ENCODE measurements at places on chromosomes 16 and 17.
A peak's percentile ranks its signal among the peaks of the same experiment; 100 is the strongest.

DNA sequence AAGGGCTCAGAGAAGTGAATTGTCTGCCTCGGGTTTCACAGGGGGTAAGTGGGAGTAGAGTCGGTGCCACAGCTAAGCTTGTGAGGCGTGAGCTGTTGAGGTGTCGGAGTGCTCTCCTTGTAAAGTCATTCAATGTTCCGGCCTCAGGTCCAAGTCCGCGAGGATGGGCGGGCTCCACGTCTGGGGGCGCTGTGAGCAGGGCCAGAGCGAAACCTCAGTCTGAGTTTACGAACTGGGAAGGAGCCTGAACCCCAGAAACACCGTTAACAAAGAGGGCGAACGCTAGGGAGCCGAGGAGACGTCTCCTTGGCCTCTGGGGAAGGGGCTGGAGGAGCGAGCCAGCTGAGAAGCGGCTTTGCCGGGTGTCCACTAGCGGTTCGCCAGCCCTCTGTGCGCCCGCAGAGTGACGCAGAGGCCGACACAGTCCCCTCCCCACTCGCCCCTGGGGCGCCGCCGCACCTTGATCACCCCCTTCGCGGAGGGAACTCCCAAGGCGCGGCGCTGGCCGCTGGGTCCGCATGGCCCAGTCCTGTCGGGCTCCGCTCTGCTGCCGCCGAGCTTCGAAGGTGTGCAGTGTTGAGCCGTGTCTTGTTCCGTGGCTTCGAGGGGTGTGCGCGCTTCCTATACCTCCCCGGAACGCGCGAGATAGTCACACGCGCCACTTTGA lies 4.9 kb downstream of the IRX3 start:
- DNase-seq: no peak

DNA sequence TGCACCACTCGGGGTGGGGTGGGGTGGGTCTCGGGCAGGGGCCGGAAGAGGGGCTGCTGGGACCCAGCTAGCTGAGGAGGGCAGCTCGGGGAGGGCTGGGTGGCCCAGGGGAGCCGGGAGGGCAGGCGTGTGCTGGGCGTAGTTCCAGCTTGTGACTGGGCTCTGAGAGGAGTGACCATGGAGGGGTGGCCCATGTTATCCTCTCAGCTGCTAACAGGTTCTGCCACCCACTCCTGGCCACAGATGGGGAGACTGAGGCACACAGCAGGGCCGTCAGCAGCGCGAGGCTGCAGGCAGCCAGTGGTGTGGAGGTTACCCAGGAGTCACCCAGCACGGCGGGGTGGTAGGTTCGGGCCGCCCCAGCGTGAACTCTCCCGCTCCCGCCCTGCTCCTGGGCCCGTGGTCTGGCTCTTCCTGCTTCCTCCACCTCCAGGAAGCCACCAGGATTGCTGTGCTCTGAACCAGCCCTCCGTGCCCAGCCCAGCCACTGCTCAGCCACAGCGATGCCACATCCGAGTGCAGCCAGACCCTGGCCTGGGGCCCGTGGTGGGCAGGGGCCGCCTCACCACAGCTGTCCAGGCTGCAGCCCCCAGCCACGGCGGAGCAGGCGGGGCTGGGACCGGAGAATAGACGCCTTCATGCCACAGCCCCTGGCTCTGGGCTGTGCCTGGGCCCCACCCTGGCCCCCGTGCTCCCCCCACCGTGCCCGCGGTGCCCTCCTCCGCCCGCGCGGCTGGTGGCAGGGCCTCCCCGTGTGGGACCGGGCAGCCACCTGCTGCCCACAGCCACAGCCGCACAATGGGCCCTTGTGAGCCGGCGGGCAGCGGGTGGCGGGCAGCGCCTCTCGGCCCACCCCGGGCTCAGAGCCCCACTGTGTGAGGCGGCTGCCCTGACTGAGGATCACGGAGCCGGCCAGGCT lies 26.3 kb upstream of the SSTR5 start:
- DNase-seq: no peak

GRCh38 chr16:78675312-78675711 lies 575.9 kb downstream of the WWOX start:
- no peak for DNase-seq

DNA sequence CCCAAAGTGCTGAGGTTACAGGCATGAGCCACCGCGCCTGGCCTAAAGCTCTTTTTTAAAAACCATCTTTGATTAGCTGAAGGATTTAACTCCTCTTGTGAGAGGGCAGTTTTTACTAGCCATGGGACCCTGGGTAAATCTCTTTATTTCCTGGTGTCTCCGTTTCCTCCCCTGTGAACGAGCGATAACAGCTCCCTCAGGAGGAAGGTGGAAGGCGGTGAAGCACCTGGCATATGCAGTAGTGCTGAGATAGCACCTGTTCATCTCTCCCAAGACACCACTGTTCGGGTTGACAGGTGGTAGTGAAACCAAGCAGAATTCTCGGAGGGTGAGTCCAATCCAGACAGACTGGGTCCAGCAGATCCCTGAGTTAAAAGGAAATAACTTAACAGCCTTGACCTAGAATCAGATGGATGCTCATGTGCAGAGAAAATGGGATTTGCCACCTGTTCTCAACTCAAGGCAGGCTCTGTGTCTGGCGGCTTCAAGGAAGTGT lies 86.2 kb downstream of the CRISPLD2 start:
- DNase-seq: no peak

- no peak for DNase-seq
Observed at GRCh38 chr17:74176546-74177001, 26.9 kb upstream of the RPL38 start.

GRCh38 chr17:31095236-31096105 lies 694 bp downstream of the NF1 start:
- DNase-seq: peak; percentile 11

GRCh38 chr17:1491443-1492248 lies 840 bp downstream of the MYO1C start:
- no peak for DNase-seq

GRCh38 chr17:740240-741017 lies 8.0 kb downstream of the TLCD3A start:
- DNase-seq: no peak

DNA sequence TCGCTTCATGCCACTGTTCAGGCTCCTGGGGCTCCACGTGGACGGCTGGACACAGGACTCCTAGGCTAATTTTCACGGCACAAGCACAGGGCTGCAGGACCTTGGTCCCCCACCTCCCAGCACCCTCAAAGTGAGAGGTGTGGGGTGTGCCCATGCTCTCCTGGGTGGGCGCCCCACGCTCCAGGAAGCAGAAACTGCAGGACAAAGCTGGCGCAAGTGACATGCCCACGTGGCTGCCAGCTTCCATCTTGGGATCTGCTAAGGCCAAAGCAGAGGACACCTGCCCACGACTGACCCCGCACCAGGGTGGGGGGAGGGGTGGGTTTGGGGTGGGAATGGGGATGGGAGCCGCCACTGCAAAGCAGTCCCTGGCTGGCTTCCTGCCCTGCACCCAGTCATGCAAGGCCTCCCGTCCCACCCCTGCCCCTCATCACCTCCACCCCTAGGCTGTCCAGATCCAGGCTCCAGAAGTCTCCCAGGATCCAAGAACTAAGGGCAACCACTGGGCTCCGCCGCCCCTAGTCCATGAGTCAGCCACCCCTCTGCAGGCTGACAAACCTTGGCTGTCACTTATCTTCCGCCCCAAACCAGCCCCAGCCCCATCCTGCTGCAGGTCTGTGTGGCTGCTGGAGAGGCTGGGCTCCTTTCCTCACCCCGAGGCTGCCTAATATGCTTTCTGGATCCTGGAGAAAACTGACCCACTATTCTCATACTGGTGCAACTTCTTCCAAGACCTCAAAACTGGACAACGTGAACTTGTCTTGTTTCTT lies 11.1 kb downstream of the USP6 start:
- no peak for DNase-seq

- DNase-seq: no peak
Observed at GRCh38 chr16:73143576-73144422, 95.9 kb upstream of the ZFHX3 start.

DNA sequence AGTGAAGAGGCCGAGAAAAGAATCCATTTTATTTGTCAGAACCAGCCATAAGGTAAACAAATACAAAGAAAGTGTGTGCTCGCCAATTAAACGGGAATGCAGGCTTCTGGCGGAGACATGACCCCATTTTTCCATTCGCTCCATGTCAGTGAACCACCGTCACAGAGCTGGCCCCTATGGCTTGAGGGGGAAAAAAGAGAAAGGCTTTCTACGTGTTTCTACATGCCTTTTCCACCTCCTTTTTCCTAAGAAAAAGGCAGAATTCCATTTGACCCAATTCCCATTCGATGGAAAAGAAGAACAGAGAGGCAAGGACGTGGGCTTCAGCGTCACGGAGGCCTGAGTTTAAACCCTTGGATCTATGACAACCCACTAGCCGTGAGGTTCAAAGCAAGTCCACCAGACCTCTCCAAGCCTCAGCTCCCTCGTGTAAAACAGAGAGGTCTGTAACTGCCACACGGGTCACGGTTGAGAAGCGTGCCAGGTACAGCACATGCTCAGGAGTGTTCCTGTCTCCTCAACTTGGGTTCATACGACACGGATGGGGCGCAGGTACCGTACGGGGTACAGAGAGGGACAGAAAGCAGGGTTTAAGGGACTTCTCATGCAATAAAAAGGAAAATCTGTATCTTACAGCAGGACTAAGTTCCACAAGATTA lies 91.9 kb downstream of the NXN start:
- DNase-seq: no peak

DNA sequence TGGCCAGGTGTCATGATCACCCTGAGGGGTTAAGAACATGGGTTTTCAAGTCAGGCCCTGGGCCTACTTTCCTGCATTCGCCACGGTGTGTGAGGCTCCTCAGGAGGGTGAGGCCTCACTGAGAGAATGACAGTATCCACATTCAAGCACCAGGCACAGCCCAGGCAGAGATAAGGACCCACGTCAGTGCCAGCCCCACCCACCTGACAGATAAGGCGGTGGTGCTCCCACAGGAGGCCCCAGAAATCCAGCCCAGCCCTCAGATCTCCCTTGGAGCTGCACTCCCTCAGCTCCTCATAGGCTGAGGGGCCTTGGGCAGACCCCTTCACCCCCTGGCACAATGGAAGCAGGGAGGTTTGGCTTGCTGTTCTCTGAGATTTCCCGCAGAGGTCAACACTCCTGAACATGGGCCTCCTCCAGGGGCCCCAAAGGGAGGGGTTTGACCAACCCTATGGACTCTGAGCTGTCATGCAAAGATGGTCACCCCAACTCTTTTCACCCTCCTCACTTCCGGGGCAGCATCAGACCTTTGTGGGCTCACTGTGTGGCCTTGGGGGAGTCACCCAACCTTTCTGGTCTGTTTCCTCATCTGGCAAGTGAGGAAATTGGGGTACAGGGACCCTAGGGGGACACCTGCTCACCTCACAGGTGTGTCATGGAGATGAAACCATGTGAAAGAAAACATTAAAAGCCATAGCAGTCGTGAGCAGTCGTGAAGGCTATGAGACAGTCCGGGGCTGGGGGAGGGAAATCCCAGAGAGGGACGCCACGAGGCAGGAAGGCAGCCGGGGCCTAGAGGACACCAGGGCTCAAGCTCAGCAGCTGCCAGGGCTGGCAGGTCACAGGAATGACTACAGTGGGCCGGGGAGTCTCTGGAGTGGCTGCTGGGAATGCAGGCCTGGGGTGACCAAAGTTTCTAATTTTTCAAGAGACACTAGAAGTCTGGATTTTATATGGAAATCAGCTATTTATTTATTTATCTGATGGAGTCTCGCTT lies 15.4 kb downstream of the PLLP start:
- DNase-seq: no peak

DNA sequence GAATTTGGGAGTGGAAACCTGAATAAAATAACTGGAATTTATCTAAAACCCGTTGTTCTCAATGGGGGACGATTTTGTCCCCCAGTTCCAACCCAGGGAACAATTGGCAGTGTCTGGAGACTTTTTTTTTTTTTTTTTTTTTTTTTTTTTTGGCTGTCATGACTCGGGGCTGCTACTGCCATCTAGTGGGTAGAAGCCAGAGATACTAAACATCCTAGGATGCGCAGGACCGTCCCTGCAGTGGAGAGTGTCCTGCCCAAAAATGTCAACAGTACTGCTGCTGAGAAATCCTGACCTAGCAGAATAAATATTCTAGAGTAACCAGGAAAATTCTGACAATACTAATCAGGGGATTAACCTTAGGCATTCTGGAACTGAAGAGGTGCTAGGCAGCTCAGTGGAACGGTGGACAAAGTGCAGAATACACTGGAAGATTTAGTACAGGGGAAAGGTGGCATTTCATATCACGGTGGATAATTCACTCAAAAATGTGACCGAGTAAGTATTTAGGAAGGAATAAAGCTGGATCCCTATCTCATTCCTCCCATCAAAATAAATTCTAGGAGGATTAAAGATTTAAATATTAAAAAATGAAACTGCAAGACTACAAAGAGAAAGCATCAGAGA lies 107.6 kb downstream of the SPECC1 start:
- DNase-seq: no peak

DNA sequence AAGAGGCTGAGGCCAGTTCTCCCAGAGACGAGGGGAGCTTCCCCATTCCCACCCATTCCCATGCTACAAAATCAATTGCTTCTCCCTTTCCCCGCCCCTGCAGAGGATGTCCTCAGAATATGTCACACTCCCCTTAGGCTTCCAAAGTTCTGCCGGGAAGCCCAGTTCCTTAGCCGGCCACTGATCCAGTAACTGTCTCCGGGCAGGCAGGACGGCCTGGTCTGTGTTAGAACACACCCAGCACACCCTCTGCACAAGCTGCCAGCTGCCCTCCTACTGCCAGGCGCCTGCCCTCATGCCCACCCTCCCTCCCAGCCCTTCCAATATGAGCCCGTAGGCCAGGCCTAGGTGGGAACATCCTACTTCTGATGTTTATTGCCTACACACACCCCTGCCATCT lies 31.1 kb downstream of the SGSM2 start:
- DNase-seq: no peak

DNA sequence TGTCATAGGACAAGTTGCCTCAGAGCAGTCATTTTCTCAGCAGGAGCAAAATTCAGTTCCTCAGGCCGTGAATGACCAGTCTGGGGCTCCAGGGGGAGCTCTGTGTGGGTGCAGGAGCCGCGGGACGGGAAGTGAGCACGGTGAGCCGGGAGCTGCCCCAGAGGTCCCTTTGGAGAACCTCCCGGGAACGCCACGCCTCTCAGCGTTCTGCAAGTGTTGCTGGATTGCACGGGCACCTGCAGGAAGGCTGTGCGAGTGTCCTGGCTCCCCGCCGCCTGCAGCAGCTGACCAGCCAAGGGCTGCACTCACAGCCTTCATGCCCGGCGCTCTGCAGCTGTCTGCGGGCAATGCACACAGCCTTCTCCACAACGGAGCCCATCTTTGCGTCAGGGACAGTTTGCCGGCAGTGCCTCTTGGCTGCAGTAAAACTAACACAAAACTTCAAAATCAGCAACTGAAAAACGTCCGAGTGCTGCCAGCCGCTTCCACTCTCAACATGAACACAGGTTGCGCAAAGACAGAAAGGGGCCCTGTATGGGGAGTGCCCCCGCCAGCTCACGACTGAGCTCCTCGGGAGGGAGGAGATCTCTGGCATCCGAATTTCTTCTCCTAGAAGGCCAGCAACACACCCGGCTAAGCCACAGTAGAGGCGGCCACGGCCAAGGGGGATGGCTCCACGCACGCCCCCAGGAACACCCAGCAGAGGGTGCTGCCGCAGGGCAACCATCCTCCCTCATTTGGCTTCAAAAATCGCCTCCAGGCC lies 16.0 kb downstream of the NDUFAF8 start:
- no peak for DNase-seq

- DNase-seq: no peak
Observed at GRCh38 chr17:76640550-76641380, 2.8 kb downstream of the ST6GALNAC1 start.
